ENCODE measurements at places on chromosomes 2 and 18.

GRCh38 chr18:47113796-47114540 lies 36.3 kb downstream of the HDHD2 start:
- DNase-seq: no peak

DNA sequence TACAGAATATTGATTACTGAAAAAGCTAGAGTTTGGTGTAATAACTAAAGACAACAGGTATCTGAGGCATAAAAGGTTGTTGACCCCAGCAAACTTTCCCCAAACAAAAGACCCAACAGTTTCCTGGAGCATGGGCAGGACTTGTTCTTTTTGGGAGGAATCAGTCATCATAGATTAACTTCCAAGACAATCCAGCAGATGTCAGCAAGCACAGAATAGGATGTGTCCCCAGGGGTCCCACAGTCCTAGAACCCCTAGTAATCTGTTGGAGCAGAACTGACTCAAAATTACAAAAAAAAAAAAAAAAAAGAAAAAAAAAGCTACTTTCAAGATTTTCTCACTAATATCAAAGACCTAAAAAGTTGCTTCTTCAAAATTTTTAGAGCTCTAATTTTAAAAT lies 564.7 kb upstream of the SLC39A10 start:
- DNase-seq: no peak

GRCh38 chr2:85264471-85264870 lies 63.3 kb downstream of the TGOLN2 start:
- peak; percentile 53 for DNase-seq

- DNase-seq: no peak
Observed at GRCh38 chr18:7638321-7638720, 71.2 kb downstream of the PTPRM start.

GRCh38 chr2:37866171-37866934 lies 58.7 kb upstream of the RMDN2 start:
- no peak for DNase-seq
